M059J (cell line): ENCODE measurements at places on chromosomes 7 and 10. TPM values are rescaled to one million over a fixed set of nuclear protein-coding genes. Genes with fewer than 3 reads are reported as not detected.

Gene TM9SF3
- total RNA-seq = 77.3 and 81.2 TPM in 2 replicates

- DNase-seq = peak; percentile 60
Measured at GRCh38 chr7:151520419-151521261, 945 bp upstream of the RHEB start.

DNA sequence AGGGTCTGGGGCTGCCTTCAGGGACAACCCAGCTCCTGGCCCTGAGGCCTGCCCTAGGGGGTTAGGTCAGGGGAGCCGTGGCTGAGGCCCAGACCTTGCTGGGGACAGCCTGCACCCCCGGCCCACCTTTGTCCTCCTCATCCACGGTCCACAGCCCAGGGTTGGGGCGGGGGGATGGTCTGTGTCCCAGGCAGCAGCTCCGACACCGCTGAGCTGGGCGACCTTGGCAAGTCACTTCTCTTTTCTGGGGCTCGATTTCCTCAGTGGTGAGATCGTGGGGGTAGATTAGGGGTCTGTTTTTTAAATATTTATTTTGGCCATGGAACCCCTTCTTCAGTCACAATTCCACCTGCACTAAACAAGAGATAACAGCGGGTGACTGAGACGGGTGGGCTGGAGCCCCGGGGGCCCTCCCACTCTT lies 30.9 kb downstream of the DNAJB12 start:
- no peak for DNase-seq

DNA sequence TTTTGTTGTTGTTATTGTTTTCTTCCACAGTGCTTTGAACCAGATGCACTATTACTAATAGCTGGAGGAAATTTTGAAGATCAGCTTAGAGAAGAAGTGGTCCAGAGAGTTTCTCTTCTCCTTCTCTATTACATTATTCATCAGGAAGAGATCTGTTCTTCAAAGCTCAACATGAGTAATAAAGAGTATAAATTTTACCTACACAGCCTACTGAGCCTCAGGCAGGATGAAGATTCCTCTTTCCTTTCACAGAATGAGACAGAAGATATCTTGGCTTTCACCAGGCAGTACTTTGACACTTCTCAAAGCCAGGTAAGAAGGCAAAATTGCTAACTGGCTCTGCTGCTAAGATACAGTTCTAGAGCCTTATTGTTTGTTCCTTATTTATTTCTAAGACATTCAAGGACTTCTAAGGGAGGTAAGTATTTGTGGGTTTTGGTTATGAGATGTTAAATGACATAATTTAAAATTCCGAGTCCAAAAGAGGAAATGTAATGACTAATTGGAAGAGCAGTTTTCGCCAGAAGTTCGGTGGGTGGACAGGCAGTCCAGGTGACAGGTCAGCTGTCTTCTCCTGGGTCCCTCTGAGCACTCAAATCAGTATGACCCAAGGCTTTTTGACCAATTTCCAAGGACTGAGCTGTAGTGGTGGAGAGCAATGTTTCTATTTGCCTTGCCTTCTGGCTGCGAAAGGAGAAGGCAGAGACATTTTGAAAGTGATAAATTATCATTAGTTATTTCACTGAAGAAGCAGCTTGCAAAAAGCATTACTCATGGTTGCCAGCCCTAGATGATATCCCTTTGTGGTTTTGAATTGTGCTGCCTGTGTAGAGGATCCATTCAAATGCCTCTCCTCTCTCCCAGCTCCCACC lies 10.1 kb downstream of the SLC39A12 start:
- DNase-seq = peak; percentile 72

GRCh38 chr7:54946271-54946670 lies 72.5 kb upstream of the EGFR start:
- peak; percentile 40 for DNase-seq

DNA sequence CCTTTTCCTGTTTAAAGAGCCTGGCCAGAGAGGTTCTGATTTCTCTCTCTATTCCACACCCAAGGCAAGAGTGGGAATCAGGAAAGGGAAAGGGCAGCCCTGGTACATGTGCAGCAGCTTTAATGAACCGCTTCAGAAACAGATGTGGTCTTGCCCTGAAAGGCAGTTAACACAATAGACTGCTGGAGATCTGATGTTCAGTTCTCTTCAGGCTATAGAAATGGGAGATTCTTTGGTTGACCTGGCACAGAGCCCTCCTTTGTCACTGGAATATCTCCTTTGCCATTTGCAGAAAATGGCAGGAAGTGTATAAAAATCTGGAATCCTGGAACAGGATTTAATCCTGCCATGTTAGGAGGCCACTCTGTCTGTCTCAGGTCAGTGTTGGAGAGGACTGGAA lies 36.3 kb upstream of the EXOC6 start:
- DNase-seq = peak; percentile 20

Gene ELMO1
- total RNA-seq = 21.7 and 36.3 TPM in 2 replicates

- no peak for DNase-seq
Measured at GRCh38 chr7:732556-732955, 5.5 kb upstream of the PRKAR1B start.

GRCh38 chr7:90320418-90320800 lies 695 bp downstream of the FAM237B start:
- DNase-seq = no peak

- DNase-seq = no peak
Measured at GRCh38 chr7:83130623-83131545, 31.8 kb downstream of the PCLO start.

- DNase-seq = no peak
Measured at GRCh38 chr7:1552200-1552599, 3.8 kb downstream of the TMEM184A start.

DNA sequence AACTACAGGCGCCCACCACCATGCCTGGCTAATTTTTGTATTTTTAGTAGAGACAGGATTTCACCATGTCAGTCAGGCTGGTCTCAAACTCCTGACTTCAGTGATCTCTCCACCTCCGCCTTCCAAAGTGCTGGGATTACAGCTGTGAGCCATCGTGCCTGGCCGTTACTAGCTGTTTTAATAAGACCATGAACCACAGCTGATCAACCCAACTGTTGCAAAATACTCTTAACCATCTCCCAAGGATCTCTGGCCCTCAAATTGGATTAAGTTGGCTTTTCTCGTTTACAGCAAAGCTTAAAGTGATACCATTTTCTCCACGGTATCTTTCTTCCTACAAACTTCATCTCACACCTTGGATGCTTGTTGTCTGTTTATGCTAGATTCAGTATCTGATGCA lies 18.3 kb downstream of the ZFAND2A start:
- no peak for DNase-seq

Gene WBP1L
- total RNA-seq = 24.9 and 31.3 TPM in 2 replicates

DNA sequence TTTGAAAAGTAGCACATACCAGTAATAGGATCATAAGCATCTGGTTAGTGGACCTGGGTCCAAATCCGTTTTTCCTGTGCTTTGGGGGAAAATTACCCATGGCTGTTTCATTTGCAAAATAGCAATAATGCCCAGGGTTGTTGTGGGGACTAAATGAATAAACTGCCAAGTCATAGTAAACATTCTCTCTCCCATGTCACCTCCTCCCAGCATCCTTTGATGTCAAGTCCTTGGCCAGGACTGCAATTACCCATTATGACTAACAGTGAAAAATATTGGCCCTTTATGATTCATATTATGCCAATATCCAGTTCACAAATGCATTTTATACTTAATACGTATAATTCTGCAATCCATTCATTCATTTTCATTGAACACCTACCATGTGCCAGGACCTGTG lies 23.0 kb downstream of the TOMM7 start:
- no peak for DNase-seq

Gene PLXNA4
- 6.0 and 6.2 TPM in 2 replicates for total RNA-seq
